ENCODE measurements at places on chromosomes 16 and 17.
A peak's percentile ranks its signal among the peaks of the same experiment; 100 is the strongest.

- no peak for DNase-seq
Observed at GRCh38 chr16:16821261-16821660, 442.3 kb downstream of the NPIPA7 start.

- DNase-seq, result no peak
Observed at GRCh38 chr17:48800626-48801217, 16.3 kb downstream of the TTLL6 start.

DNA sequence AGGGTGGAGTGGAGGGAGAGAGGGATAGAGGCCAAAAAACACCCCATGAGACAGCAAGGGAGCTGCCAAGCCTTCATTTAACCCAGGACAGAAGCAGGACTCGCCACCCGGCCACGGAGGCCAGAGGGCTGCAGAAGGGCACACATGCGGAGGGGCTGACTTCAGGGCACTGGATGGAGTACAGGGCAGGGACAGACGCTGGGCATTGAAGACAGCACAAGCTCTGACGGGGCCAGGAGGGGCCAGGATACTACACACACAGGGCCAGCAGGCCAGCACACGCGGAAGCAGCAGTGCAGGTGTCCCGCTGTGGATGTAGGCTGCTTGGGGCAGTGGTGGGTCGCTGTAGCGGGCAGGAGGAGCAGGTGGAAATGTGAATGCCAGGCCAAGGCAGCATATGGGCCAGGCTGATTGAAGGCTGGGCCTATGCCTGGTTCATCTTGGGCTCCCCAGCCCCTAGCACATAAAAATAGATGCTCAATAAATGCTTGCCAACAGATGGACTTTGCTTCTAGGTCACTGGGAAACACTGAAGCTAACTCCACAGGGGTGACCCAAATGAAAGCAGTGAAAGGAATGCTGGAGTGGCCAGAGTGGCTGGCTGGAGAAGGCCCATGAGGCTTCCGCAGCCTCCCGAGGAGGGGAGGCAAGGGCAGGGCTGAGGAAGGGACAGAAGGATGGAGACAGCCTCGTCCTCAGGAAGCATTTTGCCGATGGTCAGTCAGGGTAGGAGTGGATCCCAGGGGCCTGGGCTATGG lies 61.6 kb downstream of the GNA13 start:
- DNase-seq, result no peak

GRCh38 chr16:1823821-1824220 lies 2.8 kb downstream of the HAGH start:
- DNase-seq, result no peak

DNA sequence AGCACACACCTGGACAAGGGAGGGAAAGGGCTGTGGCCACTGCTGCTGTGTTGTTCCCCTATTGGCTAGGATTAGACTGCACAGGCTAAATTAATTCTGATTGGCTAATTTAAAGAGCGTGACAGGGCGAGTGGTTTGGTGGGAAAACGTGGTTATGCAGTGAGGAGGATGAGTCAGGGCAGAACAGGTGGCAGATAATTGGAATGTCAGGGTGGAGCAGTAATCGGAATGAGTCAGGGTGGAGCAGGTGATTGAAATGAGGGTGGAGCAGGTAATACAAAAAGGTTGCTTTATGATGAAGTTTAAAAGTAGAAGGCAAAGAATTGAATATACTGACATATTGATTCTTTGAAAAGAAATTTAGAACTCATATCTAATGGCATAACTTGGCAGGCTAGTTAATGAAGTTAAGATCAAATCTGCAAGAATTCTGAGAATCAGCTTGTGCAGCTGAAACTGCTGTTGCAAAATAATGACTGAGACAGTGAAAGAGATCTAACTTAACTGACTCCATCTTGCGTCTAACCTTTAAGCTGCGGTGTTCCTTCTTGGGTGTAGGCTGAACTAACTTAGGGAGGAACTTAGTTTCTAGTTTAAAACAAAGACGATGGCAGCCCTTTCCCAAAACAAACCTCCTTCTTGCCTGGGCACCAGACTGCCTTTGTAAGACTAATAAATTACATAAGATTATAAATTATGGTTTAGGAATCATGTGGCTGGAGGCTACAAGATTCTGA lies 174.3 kb downstream of the UTP18 start:
- no peak for DNase-seq

DNA sequence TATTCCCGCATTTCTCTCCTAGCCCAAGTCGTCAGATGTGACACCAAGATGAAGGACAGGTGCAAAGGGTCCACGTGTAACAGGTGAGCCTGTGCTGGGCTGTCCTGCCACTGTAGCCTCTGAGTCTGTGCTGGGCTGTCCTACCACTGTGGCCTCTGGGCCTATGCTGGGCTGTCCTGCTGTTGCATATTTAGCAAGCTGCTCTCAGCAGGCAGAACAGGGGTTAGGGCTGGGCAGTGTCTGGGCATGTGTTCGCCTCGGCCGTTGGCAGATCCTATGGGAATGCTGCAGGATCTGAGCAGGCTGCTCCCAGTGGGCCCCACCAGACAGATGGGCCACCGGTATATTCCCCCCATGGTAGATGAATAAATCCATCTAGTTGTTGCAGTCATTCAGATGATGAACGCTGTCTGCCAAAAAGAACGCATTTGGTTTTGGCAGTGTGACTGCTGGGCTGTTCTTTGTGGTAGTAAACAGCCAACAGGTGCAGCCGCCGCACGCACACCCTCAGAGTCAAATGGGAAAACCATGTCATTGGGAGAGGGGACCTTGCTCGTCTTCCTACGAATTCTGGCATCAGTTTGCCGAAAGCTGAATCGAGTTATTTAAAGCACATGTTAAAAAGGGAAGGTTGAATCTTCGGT lies 49.2 kb downstream of the CRISPLD2 start:
- DNase-seq, result no peak

GRCh38 chr16:56982695-56983094 lies 6.7 kb upstream of the NLRC5 start:
- no peak for DNase-seq

DNA sequence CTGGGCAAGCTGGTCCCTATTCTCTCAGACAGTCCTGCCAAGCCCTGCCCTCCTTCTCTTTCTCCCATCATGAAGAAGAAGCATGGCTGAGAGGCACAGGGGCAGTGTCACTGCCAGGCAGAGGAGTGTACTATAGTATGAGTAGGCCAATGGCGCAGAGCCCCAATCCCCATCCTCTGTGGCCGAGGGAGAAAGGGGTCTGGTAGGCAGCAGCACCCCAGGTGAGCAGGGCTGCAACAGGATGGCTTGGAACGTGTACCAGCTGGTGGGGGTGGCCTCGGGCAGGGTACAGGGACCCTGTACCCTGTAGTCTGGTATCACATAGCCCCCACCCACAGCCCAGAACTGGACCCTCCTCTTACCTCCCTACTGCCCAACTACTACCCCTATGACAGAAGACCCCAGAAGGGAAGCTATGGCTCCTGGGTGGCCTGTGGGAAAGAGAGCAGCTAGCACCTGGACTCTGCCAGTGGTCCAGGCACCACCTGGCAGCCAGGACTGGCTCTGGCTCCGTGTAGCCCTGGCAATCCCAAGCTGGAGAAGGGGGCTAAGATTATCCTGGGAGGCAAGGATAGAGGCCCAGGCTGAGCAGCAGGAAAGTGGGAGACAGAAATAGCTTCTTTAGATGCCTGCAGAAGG lies 4.4 kb downstream of the SMARCD2 start:
- DNase-seq, result no peak

DNA sequence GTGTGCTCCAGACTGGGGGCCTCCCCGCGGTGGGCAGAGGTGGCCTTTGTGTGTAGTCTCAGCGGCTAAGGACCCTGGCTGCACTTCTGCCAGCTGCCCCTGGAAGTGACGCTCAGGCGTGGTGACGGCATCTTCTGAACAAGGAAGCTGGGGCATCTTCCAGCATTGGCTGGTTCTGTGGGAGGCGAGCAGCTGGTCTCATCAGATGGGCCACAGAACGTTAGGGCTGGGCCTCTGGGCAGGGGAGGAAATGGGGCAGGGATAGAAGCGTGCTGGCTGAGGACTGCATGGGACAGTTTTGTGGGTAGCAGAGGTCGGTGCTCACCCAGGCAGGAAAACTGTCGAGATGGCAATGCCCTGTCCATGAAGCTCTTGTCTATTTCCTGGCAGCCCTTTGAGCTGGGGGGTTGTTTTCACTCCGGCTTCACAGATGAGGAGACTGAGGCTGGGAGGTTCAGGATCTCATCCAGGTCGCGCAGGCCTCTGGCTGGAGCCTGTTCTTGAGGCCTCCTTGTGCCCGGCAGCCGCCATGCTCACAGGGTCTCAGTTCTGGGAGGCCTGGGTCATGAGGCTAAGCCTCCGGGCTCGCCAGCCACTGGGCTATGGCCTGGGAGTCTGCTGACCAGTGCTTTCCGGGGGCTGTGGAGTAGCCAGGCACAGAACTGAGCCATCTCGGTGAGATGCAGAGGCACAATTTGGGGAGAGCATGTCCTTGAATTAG lies 16.3 kb downstream of the IRF8 start:
- no peak for DNase-seq

DNA sequence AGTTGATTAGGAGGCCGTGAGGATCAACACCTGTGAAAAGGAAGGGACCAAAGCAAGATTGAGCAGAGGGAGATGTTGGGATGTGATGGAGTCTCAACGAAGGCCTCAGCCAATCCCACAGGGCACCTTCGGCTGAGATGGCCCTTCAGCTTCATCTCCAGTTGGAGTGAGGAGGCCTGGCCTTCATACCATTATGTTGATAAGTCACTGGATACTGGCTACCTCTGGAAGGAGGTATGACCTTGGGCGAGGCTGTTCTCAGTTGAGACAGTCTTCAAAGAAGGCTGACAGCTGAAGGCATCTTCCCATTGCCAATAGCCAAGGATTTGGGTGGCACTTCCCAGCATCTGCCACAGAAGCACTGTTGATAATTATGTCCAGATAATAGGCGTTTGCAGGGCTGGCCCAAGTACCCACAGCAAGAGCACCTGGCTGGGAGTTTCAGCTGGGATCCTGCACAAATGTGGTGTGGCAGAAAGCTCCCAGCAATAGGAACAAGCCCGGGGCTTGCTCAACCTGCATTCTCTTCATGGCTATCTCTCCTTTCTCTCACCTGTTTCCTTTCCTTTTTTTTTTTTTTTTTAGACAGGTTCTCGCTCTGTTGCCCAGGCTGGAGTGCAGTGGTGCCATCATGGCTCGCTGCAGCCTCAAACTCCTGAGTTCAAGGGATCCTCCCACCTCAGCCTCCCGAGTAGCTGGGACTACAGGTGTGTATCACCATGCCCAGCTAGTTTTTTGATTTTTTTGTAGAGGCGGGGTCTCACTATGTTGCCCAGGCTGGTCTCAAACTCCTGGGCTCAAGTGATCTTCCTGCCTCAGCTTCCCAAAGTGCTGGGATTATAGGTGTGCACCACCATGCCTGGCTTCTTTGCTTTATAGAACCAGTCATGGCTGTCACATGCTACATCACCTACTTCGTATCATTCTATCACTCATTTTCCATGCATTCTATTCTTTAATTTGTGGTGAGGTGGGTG lies 18.2 kb upstream of the MAP3K14 start:
- DNase-seq, result peak; percentile 15

GRCh38 chr17:35022536-35023063 lies 40.9 kb downstream of the RFFL start:
- peak; percentile 77 for DNase-seq

DNA sequence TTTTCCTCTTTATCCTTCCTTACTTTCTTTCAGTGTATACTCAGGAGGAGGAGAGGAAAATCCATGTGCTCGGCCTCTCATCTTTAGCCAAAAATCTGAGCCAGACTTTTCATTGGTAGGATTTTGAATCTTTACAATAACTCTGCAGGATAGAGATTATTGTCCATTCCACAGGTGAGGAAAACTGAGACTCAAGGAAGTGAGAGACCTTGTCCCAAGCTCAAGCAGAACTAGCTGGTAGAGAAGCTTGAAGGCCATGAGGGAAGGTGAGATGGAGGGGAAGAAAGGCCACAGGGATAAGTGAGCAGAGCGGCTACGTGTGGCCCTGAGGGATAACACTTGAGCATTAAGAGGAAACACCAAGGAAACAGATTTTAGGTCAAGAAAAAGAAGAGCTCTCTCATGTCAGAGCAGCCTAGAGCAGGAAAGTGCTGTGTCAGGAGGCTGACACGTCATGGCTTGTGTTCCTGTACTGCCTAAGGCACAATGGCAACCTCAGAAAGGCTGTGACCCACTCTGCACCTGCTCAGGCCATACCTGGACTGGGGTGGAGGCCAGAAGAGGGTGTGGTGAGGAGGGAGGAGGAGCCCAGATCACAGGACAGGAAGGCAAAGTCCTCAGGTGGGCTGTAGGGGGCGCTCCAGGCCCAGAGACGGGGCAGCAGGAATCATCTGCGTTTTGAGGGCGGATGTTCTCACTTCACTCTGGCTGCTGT lies 11.9 kb downstream of the MT4 start:
- peak; percentile 55 for DNase-seq

DNA sequence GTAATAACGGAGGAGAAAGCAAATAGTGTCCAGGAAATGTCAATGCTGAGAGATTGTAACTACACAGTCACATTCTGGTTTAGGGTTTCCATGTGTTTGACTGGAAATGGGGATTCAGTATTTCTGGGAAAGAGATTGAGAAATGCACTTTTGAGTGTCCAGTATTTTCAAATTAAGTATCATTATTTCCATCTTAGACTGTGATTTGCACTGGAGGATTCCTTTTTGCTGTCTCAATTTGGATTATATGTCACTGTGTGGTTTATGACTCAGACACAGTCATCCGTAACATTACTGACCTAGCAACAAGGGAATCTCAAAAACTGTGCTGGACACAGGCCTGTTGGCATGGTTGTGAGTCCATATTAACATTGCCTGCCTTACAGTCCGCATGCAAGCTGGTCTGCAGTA lies 681.4 kb downstream of the CDH11 start:
- DNase-seq, result no peak

DNA sequence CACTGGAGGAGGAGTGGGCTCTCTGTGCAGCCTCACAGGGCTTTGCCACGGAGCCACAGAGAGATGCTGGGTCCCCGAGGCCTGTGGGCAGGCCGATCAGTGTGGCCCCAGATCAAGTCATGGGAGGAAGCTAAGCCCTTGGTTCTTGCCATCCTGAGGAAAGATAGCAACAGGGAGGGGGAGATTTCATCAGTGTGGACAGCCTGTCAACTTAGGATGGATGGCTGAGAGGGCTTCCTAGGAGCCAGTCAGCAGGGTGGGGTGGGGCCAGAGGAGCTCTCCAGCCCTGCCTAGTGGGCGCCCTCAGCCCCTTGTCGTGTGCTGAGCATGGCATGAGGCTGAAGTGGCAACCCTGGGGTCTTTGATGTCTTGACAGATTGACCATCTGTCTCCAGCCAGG lies 3.9 kb downstream of the NXPH3 start:
- DNase-seq, result no peak

- DNase-seq, result no peak
Observed at GRCh38 chr16:363766-364490, 6.4 kb downstream of the MRPL28 start.

- DNase-seq, result no peak
Observed at GRCh38 chr16:83532634-83533033, 275.1 kb upstream of the HSBP1 start.

DNA sequence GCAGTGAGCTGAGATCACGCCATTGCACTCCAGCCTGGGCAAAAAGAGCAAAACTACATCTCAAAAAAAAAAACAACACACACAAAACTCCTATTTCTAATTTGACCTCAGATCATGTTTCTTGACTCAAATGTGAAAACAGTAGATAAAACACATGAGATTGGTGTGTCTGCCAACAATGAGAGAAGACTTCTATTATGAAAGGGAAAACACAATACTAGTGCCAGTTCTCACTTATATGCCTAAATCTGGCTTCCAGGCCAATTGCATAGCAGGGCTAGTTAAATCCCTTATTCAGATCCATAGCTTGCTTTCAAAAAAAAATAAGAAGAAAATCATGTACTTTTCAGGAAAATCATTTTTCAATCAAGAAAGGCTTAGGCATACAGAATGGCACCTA lies 39.4 kb downstream of the AP1G1 start:
- no peak for DNase-seq

GRCh38 chr17:57363998-57364643 lies 107.8 kb downstream of the MSI2 start:
- no peak for DNase-seq

All from NCI-H345 (cell line).